Stimulated activated CD8-positive, alpha-beta memory T cell treated with anti-CD3 and anti-CD28 coated beads, Interleukin-15, amount 100 ng/mL, for 24 hours (primary cell): ENCODE measurements at places on chromosomes 16 and 17.

GRCh38 chr17:46158323-46159296, 34.6 kb downstream of the KANSL1 start:
- no peak for DNase-seq

DNA sequence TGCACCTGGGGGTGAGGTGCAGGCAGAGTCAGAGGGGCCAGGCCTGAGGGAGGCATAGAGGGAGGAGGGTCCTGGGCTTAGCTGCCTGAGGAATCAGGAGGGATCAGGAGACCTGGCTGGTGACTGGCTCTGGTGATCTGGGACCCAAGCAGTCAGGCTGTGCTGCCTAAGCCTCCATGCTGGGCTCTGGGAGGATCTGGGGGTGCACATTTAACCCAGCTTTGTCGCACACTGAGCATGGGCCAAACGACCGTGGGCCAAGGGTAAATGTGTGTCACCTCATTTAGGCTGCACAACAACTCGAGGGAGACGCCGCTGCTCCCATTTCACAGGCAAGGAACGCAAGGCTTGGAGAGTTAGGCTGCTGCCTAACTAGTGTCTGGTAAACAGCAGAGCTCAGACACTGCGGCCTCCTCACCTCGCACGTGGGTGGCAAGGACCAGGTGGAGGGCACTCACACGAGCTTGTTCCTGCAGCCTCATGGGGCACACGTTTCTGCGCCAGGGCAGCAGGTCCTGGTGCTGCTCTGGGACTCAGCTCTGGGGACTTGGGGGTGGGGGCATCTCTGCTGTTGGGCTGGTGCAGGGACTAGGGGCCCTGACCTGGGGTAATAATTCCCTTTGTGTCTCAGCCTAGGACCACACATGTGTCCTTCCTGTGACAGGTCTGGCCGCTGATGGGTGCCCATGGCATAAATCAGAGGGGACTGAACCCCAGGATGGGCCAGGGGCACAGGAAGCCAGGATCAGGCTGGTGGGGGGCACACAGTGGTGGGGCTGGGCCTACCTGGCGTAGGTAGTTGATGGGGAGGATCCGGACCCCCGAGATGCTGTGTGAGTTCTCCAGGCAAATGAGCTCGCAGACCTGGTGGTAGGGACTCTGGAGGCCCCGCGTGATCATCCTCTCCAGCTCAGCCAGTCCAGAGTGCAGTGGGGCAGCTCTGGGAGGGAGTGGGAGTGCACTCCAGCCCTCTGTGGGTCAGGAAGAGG, 18.7 kb downstream of the TMEM235 start:
- no peak for DNase-seq

DNA sequence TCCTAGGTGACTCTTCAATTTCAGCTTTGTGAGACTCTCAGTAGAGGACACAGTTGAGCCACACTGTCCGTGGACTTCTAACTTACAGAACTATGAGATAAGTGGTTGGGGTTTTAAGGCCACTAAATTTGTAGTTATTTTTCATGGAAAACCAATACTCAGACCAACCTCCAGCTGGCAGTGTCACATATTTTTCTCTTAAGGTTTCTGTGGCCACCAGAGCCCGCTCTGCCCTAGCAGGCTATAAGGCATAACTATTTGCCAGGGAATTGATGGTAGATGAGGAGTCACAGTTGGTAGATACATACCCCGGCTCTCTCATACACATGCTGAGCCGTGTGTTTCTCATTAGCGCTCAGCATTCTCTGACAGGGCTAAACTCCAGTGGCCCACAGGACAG, 336.8 kb upstream of the MON1B start:
- DNase-seq = no peak

DNA sequence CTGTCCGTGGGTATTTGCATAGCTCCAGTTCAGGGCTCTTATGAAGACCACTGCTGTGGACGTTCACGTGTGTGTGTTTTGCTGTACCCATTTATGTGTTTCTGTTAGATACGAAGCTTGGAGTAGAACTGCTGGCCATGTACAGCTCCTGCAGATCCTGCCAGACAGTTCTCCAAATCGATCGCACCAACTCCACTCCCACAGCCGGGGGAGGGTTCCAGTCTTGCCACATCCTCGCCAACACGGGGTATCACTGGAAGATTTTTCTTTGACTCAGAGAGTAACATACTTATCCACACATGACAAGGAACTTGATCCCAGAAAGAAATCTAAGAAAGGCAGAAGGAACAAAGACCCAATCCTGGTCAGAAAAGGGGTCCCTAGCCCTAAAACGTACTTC, 37.4 kb downstream of the TMEM186 start:
- no peak for DNase-seq

DNA sequence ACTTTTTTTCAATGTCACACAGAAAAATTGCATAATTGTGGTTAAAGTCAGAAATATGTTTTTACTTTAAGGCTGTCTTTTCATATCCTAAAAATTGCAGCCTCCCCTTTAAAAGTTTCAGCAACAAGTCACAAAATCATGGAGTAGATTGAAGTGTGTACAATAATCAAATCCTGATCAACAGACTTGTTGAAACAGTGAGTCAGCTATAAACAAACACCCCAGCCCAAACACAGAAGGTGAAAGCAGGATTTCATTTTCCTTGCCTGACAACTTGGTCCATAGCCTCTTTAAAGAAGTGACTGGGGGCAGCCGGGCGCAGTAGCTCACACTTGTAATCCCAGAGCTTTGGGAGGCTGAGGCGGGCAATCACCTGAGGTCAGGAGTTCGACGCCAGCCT, 59.9 kb downstream of the WNT3 start:
- DNase-seq = no peak

DNA sequence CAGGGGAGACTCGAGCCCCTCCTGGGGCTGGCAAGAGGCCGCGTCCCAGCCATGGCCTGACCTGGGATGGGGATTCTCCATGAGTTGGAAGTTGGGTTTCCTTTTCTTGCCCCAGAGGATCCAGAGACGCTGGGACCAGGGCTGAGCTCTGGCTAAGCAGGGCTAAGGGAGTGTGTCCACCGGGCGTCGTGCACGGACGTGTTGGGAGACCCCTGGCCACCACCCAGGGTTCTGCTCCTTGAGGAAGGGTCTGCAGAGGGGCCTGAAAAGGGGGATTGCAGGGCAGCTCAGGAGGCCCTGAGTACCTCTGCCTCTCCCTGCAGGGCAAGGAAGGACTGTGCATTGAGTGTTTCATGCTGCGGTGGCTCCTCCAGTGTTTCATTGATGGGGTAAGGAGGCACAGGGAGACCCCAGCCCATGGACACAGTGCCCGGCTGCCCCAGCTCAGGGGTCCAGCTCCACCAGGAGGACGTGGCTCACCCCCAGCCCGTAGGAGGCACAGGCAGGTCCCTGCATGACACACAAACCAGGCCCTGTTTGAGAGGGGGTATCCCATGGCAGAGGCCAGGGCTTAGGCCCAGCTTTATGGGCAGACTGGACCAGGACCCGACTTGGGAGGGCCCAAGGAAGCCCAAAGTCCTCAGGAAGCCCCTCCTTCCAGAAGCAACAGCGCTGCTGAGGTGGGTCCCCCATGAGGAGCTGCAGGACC, 47.5 kb downstream of the USP22 start:
- no peak for DNase-seq

DNA sequence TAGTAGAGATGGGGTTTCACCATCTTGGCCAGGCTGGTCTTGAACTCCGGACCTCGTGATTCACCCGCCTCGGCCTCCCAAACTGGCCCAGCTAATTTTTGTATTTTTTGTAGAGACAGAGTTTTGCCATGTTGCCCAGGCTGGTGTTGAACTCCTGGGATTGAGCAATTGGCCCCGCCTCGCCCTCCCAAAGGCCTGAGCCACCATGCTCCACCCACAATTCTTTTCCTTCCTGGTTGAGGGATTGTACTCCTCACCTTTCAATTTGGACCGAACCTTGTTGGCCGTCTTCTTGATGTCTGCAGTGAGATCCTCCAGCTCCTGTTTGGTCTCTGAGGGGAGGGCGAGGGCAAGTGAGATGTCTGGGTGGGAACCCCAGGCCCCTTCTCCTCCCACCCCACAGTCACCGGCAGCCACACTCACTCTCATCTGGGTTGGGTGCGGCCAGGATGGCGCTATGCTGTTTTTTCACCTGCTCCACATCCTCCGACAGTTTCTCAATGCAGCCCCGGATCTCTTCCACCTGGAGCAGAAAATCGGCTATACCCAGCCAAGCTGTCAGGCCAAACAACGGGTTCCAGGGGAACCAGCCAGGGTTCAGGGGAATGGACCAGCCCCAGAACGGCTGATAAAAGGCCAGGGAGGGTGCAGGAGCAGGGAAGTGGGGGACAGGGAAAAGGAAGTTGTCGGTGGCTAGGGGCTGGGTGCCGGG, 9.6 kb downstream of the STX1B start:
- no peak for DNase-seq

GRCh38 chr17:80485846-80486245, 9.4 kb upstream of the NPTX1 start:
- no peak for DNase-seq

DNA sequence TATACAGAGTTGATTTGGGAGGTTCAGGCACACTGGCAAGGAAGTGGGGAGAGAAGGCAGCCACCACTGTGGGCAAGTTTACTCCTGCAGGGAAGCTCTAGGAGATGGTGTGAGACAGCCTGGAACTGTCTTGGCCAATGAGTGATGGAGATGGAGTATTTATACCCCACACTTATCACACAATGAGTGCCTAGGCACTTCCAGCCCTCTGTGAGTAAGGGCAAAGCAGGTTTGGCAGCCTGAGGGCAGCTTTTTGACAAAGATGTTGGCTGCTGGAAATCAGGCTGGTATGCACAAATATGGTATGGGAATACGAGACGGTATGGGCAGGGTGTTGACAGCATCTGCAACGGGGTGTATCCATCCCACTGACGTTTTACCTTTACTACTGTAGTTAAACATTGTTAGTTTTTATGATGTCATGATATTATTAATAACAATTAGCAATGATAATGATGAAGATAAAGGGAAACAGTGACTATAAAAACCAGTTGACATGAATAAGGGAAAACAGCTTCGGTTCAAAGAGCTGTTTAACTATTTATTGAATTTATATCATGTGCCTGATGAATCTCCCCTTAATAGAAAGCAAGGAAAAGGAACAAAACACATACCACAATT, 149.9 kb downstream of the CDK5R1 start:
- no peak for DNase-seq

- DNase-seq = no peak
These were observed 791 bp upstream of the SUPT4H1 start for GRCh38 chr17:58352596-58353388.

GRCh38 chr17:17832032-17832363, 4.8 kb downstream of the SREBF1 start:
- DNase-seq = no peak

DNA sequence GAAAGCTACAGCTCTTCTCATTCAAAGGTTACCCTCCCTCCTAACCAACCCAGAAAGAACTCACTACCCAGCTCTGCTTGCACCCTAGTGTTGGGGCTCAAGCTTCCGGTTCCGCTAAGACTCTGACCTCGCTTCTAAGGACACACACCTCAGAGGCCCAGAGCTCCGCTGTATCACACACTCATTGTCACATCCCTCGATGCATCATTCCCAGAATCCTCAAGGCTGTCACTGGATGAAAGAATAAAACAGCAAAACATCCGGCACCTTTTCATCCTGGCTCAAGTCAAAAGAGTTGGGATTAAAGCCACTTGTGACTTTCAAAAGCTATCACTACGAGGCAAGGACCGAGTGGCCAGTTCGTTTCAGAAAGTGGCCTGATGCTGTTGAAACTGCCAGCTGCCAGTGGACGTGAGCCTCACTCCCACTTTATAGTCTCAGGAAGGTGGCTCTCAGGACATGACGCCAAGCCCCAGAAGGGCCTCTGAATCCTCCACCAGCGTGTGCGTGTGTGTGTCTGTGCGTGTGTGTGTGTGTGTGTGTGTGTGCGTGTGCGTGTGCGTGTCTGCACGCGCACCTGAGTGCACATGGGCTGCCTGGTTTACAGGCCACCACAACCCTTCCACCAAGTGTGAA, 29.0 kb downstream of the ZFHX3 start:
- DNase-seq = no peak
